ENCODE measurements at places on chromosomes 3 and 15.

DNA sequence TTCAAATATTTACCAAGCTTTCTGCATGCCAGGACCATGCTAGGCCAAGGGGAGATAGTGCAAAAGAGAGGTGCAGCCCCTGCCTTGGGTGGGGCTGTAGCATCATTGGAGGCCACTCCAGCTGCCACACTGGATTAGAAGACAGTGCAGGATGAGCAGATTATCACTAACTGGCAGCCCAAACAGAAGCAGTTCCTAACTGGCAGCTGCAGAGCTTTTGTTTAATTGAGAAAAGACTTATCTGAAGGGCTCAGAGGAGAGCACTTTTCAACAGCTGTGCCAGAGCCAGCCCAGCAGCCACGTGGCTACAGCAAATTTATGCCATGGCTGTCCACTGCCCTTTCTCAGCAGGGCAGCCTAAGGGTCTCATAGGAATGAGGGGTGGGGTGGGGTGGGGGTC lies 13.5 kb upstream of the ACSBG1 start:
- no peak for DNase-seq

- peak; percentile 77 for DNase-seq
Observed at GRCh38 chr15:78000091-78000926, 77.2 kb downstream of the TBC1D2B start.

- DNase-seq = no peak
Observed at GRCh38 chr3:131453533-131453932, 49.2 kb downstream of the MRPL3 start.

- DNase-seq = no peak
Observed at GRCh38 chr15:68038246-68038645, 15.9 kb upstream of the PIAS1 start.

GRCh38 chr3:139260793-139261736 lies 82.8 kb upstream of the MRPS22 start:
- DNase-seq = no peak

DNA sequence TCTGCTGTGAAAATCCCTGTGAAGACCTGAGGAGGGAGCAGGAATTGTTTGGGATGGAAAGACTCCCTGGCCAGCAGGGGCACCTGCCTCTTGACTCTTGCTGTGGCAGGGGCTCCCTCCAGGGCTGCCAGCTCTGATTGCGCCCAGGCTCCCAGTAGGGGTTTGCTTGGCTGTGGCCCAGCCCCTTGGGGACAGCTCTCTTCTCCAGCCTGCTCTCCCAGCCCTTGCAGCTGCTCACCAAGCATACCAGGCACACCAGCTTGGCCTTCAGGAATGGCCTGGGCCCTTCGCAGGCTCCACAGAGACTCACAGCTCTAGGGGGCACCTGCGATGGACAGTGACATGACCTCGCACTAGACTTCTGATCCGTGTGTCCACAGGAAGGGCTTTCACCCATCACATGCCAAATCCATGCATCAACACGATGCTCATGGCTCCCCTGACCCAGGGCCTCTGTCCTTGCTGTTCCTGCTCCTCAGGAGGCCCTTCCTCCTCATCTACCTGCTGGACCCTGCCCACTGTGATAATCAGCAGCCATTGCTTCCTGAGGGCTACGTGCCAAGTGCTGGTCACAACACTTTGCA lies 61.8 kb downstream of the SCN5A start:
- DNase-seq = no peak

DNA sequence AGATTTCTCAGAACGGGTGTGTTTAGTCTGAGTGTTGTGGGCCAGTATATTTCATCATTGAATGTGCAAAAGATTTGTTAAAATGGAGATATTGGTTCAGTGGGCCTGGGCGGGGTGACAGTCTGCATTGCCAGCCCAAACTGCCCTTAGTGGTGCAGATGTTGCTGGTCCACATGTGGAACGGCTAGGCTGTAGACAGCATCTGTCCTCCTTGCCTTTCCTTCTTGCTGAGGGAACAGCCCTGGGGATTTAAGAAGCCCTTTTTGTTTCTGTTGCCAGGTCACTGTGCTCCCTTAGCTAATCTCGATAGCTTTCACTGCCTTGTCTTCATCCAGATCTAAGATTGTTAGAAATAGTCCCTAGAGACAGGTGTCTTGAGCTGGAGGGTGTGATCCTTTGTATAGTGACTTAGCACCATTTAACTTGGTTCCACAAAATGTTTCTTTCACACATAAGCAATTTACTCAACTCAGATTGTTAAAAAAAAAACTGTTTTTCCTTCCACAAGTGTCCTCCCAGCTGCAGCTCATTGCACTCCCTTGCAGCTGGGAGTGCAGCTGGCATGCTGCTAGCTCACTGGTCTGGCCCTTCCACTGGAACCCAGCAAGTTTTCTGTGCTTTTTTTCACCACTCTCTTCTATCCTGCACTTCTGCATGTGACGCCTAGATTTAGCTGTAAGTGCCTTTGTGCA lies 37.5 kb downstream of the GAP43 start:
- DNase-seq = peak; percentile 56

DNA sequence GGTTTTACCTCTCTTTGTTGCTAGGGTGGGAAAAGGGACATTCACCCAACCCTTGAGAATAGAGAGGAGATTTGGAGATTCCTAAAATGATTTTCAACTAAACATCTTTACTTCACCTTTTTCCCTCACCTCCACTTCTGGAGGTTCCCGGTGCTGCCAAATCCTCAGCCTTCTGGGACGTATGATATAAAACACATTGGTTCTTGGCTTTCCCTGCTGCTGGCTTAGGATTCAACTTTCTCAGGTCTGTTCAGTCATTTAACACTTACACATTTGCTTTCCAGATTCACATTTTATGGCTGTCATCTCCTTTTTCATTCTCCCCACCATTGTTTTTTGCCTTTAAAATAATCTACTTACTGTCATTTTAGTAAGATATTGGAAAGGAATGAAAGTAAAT lies 106.6 kb downstream of the PIK3R4 start:
- DNase-seq = no peak

DNA sequence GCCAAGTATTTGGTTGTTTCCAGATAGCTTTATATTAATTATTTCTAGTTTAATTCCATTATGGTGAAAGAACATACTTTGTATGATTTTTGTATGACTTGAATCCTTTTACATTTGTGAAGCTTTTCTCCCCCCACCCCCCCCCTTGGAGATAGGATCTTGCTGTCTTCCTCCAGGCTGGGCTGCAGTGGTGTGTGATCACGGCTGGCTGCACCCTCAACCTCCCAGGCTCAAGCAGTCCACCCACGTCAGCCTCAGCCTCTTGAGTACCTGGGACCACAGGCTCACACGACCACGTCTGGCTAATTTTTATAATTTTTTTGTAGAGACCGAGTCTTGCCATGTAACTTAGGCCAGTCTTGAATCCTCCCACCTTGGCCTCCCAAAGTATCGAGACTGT lies 29.5 kb downstream of the ARL8B start:
- DNase-seq = no peak

DNA sequence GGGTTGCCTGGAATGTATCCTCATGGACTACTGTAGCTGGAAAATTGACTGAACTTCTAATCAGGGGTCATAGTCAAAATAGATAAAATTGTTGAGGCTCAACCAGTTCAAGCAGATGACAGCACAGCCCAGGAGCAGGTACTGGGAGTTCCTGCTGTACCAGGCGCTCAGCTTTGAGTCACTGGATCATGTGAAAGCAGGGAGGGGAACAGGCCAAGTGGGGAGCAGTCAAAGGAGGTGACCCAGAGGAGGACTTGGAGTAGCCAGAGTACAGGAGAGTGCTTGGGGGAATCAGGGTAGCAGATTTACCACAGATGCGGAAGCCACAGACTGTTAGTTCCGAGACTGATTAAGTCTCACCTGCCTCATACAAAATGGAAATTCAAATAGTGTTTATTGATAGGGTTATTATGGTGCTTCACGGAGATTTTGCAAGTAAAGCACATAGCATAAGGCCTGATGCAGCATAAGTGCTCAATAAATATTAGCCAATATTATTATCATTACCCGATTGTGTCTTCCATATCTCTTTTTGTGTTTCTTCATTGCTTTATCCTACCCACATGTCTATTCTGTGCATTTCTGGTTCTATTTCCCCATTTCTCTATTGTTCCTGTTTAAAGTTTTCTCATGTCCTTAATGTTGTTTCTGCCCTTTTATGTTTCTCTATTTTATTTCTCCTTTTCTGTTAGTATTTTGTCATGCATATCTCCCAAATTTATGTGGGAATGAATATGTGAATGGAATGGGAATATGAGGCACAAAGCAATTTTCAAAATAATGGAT lies 369.2 kb upstream of the MCTP2 start:
- no peak for DNase-seq

GRCh38 chr3:38601956-38602550 lies 47.4 kb downstream of the SCN5A start:
- peak; percentile 37 for DNase-seq

DNA sequence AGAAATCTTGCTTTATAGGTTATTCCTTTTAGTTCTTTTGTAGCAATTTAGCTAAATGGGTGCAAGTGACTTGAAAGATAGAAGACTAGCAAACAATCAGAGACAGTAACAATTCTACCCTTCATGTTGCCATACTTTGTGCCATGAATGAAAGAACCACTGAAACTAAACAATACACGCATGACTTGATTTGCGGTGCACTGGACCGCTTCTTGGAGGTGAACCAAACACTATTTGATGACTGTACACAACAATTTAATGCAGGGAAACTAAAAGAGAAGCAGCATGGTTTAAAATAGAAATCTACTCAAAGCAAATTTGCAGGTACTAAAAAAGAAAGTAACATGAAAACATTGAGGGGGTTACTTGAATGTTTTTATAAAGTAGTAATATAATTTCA lies 331.0 kb upstream of the RARB start:
- DNase-seq = no peak

- no peak for DNase-seq
Observed at GRCh38 chr3:190197346-190197763, 76.7 kb upstream of the P3H2 start.

DNA sequence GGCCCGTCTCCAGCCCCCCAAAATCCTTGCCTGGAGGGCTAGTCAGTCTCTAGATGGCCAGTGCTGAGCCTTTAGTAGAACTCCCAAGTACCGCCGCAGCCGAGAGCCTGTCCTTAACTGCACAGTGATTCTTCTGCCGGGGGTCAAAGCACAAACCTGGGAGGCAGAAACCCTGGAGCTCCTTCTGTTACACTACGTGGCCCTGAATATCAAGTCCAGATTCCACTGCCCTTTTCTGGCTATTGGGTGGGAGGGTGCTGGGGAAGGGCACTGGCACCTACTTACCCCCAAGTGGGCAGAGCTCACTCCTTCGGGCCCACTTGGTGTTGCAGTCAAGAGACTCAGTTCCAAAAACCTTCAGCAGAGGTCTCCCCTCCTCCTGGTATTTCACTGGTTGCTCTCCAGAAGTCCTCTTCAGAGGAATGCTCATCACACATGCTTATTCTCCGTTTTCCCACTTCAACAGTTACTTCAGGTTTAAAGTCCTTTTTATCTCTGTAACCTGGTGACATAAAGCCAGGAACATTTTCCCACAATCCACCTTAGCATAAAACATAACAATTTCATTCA lies 10.8 kb downstream of the PDHB start:
- DNase-seq = no peak

GRCh38 chr3:135922903-135923250 lies 42.7 kb upstream of the PPP2R3A start:
- no peak for DNase-seq

GRCh38 chr3:14406336-14406735 lies 3.9 kb downstream of the SLC6A6 start:
- no peak for DNase-seq

- DNase-seq = no peak
Observed at GRCh38 chr3:71316066-71316777, 267.3 kb downstream of the FOXP1 start.

DNA sequence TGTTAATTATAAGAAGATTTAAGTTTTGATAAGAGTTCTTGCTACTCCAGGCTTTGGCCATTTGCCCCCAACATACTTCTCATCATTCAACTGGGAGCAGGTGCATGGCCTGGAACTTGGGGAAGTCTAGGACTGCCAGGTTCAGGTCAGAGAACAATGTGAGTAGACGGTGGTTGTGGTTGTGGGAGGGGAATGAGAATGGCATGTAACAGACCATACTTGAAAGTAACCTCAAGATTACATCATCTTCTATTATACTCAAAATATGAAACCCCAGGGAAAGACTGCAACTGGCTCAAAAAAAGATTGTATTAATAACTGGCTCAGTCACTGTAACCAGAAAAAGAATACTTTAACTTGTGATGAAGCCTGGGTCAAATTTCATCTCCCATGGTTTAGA lies 364.9 kb upstream of the DPPA4 start:
- no peak for DNase-seq

GRCh38 chr3:128012050-128012449 lies 40.2 kb upstream of the SEC61A1 start:
- no peak for DNase-seq

- no peak for DNase-seq
Observed at GRCh38 chr3:132784502-132785025, 62.4 kb upstream of the NPHP3 start.

DNA sequence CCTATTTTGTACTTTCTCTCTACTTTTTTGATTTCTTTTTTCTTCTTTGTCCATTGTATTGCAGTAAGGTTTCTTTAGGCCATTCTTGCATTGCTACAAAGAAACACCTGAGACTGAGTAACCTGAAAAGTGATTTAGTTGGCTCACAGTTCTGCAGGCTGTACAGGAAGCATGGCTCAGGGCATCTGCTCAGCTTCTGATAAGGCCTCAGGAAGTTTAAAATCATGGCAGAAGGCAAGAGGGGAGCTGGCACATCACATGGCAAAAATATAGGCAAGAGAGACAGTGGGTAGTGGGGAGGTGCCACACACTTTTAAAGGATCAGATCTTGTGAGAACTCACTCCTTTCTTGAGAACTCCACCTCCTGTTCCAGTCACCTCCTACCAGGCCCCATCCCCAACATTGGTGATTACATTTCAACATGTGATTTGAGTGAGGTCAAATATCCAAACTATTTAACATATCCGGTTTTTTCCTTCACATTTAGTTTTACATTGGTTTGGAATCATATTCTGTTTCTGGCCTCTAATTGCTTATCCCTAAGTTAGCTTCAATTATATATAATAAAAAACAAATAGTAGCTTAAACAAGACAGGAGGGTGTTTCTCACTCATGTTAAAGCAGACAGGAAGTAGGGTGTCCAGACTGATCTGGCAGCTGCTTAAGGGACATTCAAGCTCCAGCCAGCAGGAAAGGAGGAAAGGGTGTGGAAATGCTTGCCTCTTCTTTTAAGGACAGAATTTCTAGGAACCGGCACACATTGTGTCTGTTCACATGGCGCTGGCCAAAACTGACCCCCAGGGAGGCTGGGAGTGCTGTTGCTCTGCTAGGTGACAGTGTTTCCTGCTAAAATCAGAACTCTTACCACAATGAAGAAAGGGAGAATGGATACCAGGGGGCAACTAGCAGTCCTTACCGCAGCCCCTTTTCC lies 28.8 kb upstream of the SKOR1 start:
- no peak for DNase-seq

DNA sequence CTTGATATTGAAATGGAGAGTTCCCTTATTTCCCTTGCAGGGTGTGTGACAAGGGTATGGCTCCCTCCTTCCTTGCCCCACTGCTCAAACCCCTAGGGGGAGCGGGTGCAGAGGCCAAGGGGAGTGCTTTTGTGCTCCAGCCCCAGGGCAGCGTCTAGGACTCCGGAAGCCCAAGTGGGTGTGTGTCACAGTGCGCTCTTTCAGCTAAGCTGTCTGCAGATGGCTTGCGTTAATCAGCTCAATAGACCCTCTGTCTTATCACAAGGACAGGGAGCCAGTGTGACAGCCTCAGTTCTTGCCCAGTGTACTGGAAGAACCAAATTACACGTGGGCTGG lies 523.6 kb upstream of the LMCD1 start:
- no peak for DNase-seq

- no peak for DNase-seq
Observed at GRCh38 chr15:63339006-63339766, 42.5 kb downstream of the CA12 start.

GRCh38 chr15:98381446-98381845 lies 266.9 kb upstream of the IGF1R start:
- no peak for DNase-seq

GRCh38 chr3:129001101-129001805 lies at the start of gene EFCC1:
Gene EFCC1, plus strand, starts transcription at chr3:129001304. Its CDS starts 325 bp downstream, at chr3:129001629.
- DNase-seq = peak; percentile 31
